ENCODE measurements at places on chromosomes 2 and 18.

DNA sequence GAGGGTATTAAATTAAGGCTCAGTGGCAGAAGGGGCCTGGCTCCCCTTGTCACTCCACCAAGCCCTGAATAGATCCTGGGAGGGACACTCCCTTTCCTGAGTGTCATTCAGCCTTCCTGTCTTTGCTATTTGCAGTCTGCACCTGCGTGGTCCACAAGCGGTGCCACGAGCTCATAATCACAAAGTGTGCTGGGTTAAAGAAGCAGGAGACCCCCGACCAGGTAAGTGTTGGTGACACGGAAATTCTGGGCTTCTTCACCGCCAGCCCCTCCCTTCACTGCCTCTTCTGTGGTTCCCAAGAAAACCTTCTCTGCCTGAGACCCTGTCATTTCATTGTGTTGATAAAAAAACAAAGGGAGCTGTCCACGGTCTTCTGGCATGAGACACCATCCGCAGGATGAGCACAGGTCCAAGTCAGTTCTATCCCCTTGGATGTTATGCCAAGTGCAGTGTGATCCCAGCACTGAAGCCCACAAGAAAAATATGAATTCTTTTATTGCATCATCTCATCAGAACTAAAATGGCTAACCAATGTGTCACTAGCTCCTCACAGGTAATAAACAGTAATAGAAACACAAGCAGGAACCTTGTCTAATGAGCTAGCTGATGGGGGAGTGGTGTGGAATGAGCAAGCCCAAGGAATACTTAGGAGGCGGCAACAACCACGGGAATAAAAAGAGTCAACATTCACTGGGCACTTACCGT lies 316.9 kb upstream of the EPAS1 start:
- no peak for DNase-seq

GRCh38 chr18:77013811-77014521 lies 118.6 kb downstream of the MBP start:
- DNase-seq, result no peak

- no peak for DNase-seq
Observed at GRCh38 chr2:38130876-38131275, 54.9 kb upstream of the CYP1B1 start.

- no peak for DNase-seq
Observed at GRCh38 chr18:55470826-55471225, 117.2 kb downstream of the TCF4 start.

Measured in germinal center (tissue), 1 donor.